ENCODE measurements at places on chromosomes 13 and 19. TPM values are rescaled to one million over a fixed set of nuclear protein-coding genes. Genes with fewer than 3 reads are reported as not detected.

Gene ZSCAN4
- 0.06 TPM for polyA plus RNA-seq

Gene CCDC169
- 6.9 TPM for polyA plus RNA-seq

Gene GGN
- 0.63 TPM for polyA plus RNA-seq

Gene TNFSF13B
- polyA plus RNA-seq: 2.3 TPM

Gene COMP
- 0.14 TPM for polyA plus RNA-seq

Gene MAP1S
- 33.9 TPM for polyA plus RNA-seq

Gene ZNF415
- polyA plus RNA-seq: 24.0 TPM
